Frontal cortex (tissue), 4 donors: ENCODE measurements at places on chromosomes 13 and 19. TPM values are rescaled to one million over a fixed set of nuclear protein-coding genes. Genes with fewer than 3 reads are reported as not detected.

DNA sequence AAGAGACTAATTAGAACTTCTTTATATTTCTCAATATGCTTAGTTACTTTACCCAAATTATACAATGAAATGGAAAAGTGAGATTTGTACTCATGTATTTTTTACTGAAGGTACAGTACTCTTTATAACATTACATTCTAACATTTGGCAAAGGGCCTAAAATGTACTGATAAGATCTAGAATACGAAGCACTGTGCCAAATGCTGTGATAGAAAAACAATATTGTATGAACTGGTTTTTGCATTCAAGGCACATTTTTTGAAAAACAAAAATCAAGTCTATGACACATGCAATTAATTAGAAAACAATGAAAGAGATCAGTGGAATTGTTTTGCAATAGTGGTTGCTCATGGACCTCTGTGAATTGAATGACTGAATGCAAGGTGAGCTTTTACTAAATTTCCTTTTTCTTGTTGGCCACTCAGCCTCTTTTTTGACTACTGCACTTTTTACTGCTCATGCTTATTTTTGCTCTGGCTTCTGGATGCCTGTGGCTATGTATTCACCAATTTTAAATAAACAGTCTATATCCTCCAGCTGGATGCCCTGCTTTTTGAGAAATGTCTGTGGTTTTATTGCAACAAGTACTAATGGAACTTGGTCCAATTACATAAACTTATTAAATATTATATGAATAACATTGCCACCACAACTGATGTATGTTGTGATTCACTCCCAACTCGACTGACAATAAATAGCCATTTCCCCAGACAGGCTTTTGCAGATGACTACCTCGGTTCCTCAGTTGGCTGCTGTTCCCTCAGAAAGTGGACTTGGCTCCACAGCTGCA lies 41.4 kb upstream of the OBI1 start:
- DNase-seq, result no peak

- DNase-seq, result no peak
These were observed 1781.7 kb upstream of the PRR20A start for GRCh38 chr13:55359067-55359466.

- no peak for DNase-seq
These were observed 158.9 kb downstream of the ZIC5 start for GRCh38 chr13:99812625-99813024.

DNA sequence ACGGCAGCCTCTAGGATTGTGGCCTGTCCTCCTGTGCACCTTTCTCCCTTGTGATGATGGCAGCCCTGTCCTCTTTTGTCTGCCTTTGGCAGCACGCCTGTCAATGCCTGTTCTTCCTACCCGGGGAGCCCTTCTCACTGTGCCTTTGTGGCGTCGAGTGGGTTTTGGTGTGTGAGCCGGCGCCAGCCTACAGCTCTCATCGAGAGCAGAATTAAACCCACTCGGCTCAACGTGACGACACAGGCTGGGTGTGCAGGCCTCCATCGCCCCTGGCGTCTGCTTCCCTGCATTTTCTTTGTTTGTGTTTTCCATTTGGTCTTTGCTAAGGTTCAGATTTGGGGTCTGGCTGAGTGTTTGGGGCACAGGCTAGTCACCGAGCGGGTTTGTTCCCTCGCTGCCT lies 34.4 kb downstream of the AP1M1 start:
- no peak for DNase-seq

GRCh38 chr19:19053508-19054314 lies 10.1 kb upstream of the SLC25A42 start:
- DNase-seq, result peak; percentile 76

GRCh38 chr13:80881942-80882445 lies 541.1 kb upstream of the SPRY2 start:
- no peak for DNase-seq

DNA sequence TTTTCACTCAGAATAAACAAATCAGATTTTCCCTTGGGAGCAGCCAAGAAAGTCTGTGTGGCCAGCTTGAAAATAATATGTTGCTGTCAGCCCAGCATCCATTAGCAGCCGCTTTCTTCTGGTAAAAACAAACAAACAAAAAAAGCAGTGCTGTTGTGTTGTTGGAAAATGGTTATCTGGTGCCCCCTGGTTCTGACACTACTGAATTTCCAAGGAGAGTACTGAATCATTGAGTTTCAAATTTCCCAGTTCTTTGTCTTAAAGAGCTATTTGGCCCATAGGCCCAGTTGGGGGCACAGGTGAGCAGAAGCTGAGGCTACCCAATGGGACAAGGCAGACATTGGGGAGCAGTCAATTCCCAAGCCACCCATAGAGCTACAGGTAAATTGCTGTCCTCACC lies 995.9 kb downstream of the UQCRFS1 start:
- no peak for DNase-seq

GRCh38 chr13:50334115-50334778 lies 319.0 kb downstream of the KCNRG start:
- no peak for DNase-seq

- DNase-seq, result no peak
These were observed 167.7 kb downstream of the COG6 start for GRCh38 chr13:39823063-39823713.

DNA sequence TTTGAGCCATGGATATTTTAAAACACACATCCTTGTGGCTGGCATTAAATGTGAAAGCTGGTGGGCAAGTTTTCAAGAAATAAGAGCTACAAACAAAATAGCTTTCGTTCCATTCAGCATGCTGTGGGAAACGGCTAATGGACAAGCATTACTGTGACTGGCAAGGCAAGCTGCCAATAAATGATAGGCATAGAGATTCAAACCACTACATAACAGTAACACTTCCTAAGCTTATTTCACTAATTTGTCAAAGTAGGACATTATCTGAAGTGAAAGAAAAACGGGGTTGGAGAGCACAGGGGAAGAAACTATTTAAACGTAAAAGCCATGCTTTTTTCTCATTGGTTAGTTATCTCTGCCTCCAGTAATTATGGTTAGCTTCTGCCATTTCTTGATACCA lies 26.0 kb downstream of the OBI1 start:
- no peak for DNase-seq

DNA sequence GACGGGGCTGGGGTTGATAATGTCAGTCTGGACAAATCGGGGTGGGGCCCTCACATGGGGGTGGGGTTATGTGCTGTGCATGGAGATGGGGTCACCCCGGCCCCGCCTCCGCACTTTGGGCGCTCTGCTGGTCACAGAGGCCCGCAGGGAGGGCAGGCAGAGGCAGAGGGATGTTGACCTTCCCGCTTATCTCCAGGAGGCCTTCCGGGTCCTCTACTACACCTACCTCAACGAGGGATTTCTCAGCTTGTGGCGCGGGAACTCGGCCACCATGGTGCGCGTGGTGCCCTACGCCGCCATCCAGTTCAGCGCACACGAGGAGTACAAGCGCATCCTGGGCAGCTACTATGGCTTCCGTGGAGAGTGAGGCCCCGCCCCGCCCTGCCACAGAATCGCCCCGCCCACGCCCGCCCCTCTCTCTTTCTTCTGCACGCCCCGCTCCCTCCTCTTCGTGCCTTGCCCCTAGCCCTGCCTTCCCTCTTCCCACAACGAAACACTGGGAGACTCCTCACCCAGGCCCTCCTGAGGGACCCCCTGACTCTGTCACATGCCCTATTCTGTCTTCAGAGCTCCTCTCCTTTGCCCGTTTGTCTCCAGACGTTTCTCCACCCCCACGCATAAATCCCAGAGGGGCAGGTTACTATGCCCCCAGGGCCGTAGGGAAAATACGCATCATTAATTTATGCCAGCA lies 32.8 kb downstream of the TMEM161A start:
- DNase-seq, result no peak

DNA sequence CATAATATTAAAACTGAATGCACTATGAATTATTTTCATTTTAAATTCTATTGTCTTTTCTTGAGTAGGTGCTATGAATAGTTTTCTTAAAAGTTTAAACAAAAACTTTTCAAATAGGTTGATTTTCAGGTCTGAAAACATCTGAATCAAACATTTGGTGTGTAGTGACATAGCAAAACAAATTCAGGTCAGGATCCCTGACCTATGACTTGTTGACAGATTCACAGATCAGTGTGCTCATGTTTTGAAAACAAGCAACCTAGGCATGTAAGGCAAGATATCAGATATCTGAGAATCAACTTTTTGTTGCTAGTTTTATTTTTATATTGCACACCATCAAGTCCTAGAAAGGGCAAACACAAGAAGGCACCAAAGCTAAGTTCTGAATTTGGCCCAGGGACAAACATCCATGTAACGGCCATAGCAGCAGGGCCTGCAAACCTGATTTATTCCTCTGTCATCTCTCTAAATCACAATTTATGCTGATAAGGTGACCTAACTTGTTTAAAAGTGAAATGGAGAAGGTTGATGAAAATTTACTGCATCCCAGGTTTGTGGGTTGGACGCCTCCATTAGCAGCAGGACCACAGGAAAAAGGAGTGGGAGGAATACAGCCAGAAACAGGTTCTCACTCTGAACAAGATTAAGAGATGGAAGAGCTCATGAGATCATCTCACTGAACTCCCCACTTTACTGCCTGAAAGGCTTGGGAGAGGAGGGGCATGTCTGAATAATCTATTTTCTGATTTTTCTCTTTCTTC lies 337.7 kb downstream of the KCNRG start:
- no peak for DNase-seq

DNA sequence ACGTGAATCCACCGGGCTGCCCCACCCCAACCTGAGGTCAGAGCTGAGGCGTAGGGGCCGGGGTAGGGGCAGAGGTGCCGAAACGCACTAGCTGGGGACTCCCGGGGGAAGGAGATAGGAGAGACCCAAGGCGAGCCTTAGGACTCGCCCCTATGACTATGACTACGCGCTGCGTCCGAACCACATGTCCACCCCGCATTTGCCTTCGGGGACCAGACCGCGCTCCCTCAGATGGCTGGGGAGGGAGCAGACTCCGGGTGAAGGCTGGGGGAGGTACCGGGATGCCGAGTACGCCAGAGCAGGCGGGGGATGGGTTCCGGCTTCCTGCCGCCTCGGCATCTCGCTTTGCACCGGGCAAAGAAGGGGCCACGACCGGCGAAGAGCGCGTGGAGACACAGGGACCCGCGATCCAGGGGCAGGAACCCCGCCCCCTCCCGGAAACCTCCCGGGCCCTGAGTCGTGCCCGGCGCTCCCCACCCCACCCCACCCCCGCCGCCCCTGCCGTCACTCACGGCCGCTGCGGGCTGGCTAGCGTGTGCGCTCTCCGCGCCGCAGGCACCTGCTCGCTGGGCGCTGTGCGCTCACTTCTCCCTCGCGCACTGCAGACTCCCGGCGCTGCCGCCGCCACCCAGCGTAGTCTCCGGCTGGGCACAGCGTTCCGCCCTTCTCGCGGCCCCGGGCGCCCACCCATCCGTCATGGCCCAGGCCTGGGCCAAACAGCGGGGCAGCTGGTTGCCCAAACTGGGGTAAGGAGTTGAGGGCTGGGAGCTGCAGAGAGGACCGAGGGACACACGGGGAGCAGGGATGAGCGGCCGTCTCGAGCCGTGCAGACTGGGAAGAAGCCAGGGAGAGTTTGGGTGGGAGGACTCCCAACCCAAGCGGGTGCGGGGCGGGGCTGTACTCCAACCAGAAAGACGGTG lies 622 bp upstream of the VSTM2B start:
- DNase-seq, result peak; percentile 72

GRCh38 chr19:17254636-17255035 lies 8.9 kb upstream of the NR2F6 start:
- DNase-seq, result no peak

DNA sequence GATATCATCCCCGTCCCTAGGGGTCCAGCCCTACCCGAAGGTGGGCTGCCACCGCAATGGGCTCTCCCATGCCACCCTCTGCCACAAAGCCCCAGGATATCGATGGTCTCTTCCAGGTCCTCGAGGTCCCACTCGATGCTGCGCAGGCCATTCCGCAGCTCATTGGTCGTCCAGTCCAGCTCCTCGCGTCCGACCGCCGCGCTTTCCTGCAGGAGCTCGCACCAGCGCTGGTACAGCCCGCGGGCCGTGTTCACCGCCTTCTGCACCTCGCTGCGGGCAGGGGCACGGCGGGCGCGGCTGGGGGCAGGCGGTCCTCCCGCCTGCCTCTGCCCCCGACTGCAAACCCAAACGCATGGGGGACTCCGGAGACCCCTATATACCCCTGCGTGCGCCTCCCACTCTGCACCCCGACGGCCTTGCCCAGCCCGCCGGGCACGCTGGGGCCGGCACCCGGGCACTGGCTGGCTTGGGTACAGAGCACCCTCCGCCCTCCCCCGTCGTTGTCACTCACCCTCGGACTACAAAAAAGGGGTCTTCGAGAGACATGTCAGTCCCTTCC lies 468 bp downstream of the STX10 start:
- DNase-seq, result no peak

GRCh38 chr19:1085053-1085658 lies 10.0 kb downstream of the POLR2E start:
- DNase-seq, result no peak

GRCh38 chr13:44471686-44472085 lies 98.1 kb downstream of the SERP2 start:
- DNase-seq, result no peak

GRCh38 chr13:47337781-47338507 lies 441.1 kb upstream of the HTR2A start:
- DNase-seq, result no peak

DNA sequence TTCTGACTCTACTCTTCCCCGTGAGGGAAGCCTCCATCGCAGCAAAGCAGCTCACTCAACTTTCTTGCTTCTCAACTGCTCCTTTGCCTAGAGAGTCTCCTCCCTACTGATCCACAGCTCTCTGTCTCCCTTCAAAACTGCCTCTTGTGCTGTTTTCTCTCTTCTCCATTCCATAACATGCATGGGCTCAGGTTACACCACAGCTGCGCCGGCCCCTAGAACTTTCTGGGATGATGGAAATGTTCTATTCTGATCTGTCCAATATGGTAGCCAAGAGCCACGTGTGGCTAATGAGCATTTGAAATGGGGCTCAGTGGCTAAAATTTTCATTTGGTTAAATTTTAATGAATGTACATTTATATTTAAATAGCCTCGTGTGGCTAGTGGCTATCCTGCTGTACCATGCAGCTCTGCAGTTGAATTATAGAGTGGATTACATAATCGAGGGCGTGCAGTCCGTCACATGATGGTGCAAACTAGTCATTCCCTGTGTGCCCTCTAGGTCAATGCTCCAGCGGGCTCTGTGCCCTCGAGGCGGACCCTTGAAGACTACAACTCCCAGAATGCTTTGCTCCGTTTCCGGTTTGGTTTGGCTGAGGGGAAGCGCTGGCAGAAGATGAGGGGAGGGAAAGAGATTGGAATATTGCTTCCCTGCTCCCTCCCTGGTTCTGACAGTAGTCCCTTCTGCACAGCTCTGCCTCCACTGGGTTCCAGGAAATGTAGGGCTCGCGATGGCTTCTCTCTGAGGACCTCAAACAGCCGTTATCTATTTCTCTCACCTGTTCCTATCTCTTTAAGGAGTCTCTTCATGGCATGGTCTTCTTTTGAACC lies 109.8 kb downstream of the CACNA1A start:
- no peak for DNase-seq

GRCh38 chr13:99044764-99045163 lies 66.9 kb upstream of the DOCK9 start:
- DNase-seq, result no peak

HIPK4 gene
- not detected for total RNA-seq

PSENEN gene
- 5.7 TPM for total RNA-seq

ZNF790 gene
- total RNA-seq, result 26.1 TPM

PBX4 gene
- 11.4 TPM for total RNA-seq

THSD1 gene
- 12.2 TPM for total RNA-seq

C3 gene
- 11.4 TPM for total RNA-seq

ZNF878 gene
- total RNA-seq, result 0.41 TPM

CD22 gene
- not detected for total RNA-seq

ERICH6B gene
- not detected for total RNA-seq

RASGRP4 gene
- total RNA-seq, result under 0.01 TPM
